ENCODE measurements at places on chromosomes 16 and 17.

DNA sequence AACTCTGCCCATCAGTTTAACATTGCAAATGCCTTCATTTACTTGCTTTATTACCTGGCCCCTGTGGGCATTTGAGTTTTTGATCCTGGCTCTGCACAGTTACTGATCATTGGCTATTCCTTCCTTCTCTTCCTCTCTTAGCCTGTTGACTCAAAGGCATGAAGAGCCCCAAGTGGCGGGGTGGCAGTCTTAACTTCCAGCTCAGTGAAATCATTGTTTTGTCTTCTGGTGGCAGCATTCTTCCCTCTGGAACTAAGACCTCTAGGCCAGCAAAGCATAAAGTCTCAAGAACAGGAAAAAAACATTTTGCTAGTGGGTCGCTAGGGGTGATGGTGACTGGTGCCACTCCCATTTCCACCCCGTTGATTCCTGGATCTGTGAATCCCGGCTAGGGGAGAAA lies 52.3 kb upstream of the MRTFB start:
- no peak for DNase-seq

GRCh38 chr16:20866801-20867200 lies 33.4 kb downstream of the DCUN1D3 start:
- no peak for DNase-seq

DNA sequence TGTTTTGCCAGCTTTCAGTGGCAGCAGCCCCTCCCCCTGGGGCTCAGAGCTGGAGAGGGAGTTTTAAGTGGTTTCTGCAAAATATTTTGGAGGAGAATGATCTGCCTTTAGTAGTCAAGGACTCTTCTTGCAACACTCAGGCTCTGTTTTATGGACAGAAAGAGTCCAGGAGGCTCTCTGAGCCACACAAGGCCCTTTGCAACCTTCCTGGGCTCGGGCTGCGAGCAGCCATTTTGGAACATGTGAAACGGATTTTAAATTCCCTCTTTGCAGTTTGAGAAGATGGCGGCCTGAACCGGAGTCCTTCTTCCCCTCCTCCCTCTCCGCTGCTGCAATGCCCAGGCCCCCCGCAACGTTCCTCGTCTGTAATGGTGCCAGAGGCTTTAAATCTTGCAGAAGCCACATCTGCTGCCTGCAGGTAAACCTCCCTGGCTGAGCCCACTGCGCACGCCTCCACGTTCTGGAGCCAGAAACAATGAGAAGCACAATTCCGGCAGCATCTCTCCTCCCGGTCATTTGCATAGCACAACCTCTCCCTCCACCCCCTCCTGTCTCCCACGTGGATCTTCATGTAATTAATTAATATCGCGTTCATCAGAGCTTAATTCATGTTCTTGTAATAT lies 386.1 kb downstream of the SEC14L1 start:
- DNase-seq: peak; percentile 26

DNA sequence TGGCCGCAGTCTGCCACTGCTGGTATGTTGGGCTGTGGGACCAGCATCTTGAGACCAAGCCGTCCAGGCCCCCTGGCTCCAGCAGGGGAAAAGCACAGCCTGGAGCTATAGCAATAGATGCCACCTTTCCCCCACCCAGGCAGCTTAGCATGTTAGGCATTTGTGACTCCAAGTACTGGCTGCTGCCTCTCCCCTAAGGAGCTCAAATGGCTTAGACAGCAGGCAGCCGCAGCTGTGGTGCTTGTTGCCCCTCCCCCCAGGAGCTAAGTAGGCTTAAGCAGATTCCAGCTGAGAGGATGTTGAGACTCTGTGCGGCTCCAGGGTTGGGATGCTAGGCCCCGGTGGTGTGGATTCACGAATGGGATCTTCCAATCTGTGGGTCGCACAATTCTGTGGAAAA lies 88.8 kb upstream of the ANKFN1 start:
- no peak for DNase-seq

DNA sequence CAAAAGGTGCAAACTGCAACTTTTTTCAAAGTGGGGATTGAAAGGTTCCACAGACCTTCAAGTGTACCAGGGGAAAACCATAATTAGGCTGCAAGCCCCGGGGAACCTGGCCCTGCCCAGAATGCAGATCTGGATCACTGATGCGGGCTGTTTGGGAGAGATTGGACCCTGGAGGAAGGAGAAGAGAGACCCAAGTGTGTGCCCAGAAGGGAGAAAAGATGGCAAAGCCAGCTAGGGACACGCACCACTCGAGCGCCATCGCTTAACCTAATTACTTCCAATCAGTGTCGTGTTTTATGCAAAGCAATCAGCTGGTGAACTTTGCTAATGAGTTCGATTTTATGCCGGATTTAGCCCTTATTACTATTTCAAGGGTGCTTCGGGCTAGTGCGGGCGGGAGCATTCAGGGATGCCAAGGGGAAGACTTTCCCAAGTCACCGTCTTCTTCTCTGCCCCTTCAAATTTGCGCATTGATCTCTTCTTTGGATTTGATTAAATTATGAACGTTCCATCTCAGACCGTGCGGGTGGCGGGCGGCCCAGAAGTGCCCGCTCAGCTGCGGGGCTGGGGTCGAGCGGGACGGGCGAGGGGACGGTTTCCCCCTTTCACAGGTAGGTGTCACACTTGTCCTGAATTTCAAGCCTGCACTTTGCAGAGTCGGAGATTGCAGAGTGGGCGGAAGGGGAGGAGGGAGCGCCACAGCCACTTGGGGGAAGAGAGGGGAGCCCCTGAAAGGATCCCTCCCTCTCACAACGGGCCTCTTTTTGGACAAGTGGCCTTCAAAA lies 4.0 kb downstream of the IRX5 start:
- no peak for DNase-seq

DNA sequence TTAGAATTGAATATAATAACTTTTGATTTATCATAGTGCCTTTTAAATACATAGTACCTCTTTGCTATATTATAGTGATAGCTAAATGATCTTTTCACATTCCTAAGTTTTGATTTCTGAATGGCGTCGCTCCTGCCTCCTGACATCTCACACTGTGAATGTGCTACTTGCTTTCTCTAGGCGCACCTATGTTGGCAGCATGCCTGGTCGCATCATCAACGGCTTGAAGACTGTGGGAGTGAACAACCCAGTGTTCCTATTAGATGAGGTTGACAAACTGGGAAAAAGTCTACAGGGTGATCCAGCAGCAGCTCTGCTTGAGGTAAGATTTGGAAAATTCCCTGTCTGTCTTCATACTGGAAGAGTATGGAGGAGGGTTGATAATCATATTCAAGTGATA lies 29.8 kb upstream of the ABCC11 start:
- DNase-seq: peak; percentile 8

- DNase-seq: no peak
Measured at GRCh38 chr17:38915639-38915995, 9.8 kb upstream of the LASP1NB start.

DNA sequence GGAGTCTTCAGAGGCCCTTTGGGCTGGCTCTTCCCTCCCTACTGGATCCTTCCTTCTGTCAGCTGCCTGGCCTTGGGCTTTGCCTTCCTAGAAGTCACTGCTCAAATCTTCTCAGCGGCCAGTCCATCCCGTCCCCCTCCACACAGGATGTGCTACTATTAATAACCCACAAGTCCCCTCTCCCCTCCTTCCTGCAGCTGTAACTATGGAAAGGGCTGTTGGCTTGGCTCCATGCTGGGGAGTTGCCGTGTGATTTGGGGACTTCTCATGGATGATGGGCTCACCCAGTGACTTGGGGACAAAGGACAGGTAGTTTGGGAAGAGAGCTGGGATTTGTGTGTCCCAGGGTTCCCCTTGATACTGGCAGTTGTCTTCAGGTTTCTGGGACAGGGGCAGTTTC lies 19.4 kb downstream of the TMEM94 start:
- DNase-seq: no peak

GRCh38 chr17:39132192-39132610 lies 19.2 kb downstream of the PLXDC1 start:
- DNase-seq: no peak

- no peak for DNase-seq
Measured at GRCh38 chr17:4267402-4267801, 3.6 kb upstream of the ANKFY1 start.

DNA sequence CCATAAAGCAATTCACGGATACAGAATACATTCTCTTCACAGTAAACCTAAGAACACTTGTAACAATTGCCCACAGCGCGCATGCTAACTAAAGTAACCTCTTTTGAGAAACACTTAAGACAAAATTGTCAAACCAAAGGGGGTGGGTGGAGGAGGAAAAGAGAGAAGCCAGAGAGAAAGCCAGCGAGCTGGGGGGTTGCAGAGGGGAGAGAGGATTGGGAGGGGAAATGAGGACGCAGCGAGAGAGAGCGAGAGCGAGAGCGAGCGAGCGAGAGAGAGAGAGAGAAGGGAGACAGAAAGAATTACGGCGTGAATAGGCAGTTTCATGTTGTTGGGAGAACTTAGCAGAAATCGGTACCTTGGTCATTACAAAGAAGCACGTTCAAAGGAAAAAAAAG lies 1.6 kb upstream of the HOXB7 start:
- peak; percentile 67 for DNase-seq

DNA sequence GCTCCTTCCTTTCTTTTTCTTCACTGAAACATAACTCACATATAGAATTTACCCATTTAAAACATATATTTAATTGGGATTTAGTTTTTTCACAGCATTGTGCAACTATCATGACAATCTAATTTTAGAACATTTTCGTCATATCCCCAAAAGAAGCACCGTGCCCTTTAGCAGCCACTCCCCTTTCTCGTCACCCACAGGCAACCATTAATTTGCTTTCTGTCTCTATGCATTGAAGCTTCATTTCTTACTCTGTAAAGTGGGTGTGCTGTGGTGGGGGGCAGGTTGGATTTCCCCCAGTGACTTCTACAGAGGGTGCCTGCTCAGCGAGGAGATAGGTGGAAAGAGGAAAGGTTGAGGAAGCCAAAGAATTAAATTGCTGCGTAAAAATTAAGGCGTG lies 35.8 kb downstream of the MRC2 start:
- no peak for DNase-seq

DNA sequence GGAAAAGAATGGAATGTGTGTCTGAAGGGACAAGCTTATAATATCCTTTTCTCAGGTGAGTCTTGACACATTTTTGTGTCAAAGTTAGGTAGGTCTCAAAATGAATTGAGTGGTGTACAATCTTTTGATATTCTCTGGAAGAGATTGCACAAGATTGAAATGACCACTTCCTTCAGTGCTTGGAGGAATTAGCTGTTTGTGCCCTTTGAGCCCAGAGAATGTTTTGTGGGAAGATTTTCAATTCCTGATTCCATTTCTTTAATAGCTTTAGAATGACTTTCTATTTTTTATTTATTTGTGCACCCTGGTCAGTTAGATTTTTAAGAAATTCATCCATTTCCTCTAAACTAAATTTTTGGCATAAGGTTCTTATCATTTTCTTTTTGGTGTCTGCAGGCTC lies 1.6 kb upstream of the CCL13 start:
- DNase-seq: no peak

GRCh38 chr17:6605142-6605541 lies 35.4 kb downstream of the KIAA0753 start:
- DNase-seq: no peak

- DNase-seq: no peak
Measured at GRCh38 chr16:2486645-2487516, 12.0 kb downstream of the TBC1D24 start.

DNA sequence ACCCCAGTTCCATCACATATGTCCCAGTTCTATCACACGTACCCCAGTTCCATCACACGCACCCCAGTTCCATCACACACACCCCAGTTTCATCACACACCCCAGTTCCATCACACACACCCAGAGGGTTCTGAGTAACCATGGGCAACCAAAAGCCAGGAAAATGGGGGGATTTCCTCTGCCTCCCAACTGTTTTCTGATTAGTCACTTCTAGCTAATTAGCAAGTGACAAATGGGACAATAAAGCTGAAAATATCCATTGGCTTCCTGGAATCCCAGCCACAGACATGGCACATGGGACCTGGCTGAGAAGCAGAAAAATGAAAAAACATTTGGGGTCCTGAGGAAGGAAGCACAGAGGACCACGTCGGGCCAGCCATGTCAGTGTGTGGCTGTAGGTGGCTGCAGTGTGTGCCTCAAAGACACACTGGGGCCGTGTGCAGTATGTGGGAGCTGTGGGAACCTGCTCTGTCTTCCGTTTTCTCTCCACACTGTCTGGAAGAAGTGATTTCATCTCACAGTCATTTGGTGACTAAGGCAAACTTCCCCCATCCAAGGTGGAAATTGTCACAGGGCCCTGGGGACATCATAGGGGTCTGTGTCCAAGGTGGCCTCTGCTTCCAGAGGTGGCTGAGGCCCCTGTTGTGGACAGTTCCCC lies 106.7 kb downstream of the CMIP start:
- DNase-seq: no peak

- no peak for DNase-seq
Measured at GRCh38 chr16:84874553-84874952, 54.8 kb downstream of the CRISPLD2 start.

DNA sequence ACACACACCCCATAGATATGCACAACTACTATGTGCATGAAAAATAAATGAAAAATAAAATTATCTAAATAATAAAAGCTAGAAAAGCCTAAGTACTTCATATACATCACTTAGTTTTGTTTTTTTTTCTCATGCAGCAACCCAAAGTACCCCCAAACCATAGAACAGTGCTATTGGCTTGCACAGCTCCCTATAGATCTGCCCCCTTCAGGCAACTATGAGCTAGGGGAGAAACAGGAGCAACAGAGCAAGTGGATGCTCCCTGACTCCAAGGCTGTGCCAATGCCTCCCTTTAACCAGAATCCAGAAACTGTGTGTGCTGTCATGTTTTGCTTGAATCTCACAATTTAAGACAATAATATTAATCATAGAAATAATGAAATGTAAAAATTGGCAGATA lies 605.5 kb downstream of the TOX3 start:
- no peak for DNase-seq

DNA sequence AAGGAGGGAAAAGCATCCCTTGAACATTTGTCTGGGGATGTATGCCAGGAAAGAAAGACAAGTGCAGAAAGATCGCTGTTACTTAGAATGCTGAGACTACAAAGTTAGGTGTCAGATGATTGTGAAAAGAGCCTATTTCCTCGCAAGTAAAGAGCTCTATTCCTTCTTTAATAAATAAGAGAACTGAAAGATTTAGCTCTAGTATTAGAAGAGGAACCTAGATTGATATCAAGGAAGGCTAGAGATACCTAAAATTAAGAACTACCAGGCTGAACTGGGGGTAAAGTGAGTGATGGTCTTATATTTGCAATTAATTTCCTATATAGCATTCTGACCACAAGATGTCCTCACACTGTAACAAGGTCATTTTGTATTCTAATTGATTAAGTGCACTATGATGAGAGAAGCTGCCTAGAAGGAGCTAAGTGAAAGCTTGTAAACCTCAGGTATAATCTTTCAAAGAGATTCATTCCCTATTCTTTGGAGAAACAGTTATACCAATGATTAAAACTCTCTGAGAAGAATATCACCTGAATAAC lies 62.3 kb downstream of the SSH2 start:
- DNase-seq: no peak

Measured in NCI-H774 (cell line).